Ammon's horn (tissue), 1 donor: ENCODE measurements at places on chromosomes 5 and 9.
A peak's percentile ranks its signal among the peaks of the same experiment; 100 is the strongest.

DNA sequence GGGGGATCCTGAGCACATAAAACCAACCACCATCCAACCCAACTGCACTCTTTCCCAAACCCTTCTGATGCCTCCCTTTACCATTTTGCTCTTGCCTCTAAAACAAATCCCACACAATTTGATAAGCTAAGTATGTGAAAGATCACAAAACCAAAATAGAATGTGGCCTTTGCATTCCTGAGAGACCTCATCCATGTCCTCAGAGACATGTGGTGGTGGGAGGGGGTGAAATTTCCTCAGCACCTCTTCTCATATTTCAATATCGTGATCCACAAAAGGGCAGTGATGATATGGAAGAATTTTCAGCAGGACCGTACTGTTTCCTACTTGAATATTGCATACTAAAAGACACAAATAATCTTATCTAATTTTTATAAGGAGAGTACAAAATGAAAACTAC, 423.3 kb downstream of the TLE1 start:
- DNase-seq, result no peak

DNA sequence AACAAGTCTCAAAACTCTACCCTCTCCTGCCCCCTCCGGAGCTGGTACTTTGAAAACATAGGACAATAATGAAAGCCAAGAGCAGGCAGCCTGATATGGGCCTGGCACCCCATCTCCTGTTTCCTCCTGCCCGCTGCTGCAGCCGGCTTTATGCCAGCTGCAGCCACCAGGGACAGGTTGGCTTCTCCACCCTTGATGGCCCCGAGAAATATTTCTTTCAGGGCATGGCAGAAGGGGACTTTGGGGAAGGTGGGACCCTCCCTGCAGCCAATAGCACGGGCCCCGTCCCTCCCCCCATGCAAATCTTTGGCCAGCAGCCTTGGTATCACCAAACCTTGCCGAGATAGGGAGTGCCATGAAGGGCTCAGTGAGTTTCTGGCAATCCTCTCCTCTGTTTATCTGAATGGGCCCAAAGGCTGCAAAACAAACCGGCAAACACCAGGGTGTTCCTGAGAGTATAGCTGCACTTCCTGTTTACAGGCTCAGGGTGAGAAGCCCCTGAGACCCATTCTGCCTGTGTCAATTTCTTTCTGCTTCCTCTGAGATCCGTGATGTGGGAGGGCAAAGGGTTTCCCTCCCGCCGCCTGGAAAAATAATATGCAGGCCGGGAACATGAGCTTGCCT, 73.4 kb upstream of the BOD1 start:
- DNase-seq, result no peak

- no peak for DNase-seq
These were observed 5.8 kb upstream of the PAIP2 start for GRCh38 chr5:139335811-139336210.

GRCh38 chr5:136018814-136019783, 9.7 kb upstream of the TGFBI start:
- DNase-seq, result no peak

DNA sequence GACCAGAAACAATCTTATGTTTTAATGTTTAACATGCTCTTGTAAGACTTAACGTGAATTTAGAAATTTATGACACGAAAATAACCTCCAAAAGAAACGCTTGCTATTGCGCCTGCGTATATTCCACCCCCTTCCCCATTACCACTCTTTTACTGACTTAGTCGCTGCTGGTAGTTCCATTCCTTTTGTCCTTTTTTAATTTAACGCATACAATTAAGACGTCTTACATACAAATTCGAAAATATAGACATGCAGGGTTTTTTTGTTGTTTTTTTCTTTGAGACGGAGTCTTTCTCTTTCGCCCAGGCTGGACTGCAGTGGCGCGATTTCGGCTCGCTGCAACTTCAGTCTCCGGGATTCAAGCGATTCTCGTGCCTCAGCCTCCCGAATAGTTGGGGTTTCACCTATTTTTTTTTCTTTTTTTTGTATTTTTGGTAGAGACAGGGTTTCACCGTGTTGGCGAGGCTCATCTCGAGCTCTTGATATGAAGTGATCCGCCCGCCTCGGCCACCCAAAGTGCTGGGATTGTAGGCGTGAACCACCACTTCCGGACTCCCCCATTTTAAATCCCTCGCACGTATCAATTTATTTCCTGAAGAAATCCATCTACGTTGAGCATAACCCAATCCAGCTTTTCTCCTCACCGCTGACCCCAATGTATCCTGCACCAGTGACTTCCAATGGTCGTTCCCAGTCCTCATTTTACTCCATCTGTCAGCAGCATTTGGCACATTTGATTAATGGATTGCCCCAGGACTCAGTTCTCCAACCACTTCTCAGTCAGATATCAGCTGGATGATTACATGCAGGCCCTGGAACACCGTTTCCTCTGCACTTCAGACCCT, 684 bp upstream of the MED7 start:
- peak; percentile 78 for DNase-seq

DNA sequence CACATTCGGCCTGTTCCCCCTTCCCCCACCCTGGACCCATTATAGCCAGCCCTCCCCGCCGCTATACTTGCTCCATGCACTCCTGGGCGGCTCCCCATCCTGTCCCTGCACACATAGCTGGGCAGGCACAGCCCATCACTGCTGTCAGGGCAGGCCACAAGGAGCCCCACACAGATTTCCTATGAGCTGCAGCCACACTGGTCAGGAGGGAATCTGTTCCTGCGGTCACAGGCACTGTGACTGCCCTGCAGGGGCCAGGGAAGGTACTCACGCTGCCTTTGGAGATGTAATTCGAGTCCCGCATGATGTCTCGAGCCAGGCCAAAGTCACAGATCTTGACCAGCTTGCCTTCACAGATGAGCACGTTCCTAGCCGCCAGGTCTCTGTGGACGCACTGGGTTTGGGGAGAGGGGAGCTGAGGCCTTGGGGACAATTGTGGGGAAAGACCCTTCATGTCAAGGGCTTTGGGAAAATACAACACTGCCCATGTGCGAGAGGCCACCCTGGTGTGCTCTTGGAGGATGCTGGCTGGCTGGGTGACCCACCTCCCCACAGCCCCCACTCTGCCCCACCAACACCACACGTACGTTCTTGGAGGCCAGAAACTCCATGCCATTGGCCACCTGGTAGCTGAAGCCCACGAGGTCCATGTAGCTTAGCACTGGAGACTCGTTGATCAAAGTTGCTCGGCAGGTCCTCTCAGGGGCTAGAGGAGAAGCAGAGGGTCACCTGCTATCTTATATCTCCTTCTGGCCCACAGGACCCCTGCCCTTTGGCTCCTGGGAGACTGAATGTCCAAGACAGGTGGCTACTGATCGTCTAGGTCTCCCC, 34.5 kb upstream of the CSF1R start:
- no peak for DNase-seq

DNA sequence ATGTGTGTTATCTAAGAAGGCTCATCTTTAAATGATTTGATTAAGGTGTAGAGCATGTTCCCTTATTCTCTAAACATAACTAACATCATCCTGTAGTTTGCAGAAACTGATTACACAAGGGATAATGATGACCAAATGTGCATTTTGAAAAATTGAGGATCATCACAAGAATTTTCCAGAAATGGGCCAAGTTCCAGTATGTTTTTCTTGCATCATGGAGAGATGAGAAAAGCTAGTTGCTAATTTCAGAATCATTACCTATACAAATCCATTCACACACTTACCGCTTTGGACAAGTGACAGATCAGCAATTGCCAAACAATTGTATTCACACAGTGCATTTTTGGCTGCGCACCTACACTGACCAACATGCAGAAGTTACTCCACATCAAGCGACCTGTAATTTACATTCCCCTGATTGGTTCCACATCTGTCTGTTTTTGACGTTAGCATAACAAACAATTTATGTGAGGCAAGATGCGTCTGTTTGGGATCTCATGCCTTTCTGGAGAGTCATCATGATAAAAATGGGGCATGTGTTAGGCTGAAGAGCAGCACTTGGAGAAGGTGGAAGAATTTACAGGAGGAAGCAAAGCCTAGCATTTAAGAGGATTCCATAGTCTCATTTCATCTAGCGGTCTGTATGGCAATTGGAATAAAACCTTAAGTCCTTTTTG, 2.8 kb upstream of the BNC2 start:
- DNase-seq, result no peak

DNA sequence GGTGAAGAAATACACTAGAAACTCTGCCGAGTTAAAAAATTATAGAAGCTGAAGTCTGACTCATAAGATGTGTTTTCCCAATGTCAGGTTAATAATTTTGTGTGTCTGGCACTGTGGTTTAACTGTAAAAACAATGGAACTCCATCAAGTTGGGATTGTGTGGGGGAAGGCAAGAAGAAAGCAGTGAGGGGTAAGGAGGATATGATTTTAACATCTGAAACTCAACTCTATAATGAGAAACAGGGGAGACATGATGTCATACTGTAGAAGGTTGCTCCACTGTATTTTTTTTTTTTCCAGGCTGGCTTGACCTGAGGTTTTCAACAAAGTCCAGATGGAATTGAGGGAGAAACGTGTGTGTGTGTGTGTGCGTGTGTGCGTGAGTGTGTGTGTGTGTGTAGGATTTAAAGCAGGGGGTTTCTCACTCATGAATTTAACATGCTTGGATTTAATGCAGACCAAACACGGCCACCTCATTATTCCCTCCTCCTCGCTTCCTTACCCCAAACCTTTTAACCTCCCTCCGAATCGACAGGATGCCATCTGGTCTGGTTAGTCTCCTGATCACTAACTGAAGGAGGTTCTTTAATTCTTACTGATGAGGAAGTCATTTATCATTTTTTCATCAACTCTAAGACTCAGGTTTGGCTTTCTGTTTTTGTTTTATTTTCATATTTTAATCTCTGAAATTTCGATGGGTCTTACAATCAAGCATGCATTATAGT, 140.2 kb upstream of the LPAR1 start:
- DNase-seq, result no peak

DNA sequence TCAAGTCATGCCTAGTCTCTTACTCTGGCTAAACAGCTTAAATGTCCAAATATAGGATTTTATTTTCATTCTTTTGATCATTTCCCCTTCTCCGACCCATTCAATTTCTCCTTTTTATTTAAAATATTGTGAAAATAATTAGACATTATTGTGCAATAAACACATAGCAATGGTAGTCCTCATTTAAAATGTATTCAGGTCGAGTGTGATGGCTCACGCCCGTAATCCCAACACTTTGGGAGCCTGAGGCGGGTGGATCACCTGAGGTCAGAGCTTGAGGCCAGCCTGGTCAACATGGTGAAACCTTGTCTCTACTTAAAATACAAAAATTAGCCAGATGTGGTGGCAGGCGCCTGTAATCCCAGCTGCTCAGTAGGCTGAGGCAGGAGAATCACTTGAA, 26.7 kb downstream of the ADAMTS6 start:
- no peak for DNase-seq

DNA sequence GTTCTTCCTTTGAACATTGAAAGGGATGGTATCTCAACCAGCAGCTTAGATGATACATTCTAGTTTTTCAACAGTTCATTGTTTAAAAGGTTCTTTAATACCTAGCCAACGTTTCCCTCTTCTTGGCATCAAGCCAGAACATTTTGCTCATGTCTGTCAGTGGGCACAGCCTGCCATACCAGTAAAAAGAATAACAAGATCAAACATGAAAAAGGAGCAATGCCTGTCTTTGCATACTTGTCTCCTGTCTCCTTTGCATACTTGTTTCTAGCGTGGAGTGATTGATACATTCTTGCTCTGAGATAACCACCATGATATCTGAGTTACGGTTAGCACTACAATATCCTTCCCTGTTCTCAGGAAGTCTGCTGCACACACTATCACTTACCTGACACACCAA, 248.6 kb upstream of the DAPK1 start:
- no peak for DNase-seq

DNA sequence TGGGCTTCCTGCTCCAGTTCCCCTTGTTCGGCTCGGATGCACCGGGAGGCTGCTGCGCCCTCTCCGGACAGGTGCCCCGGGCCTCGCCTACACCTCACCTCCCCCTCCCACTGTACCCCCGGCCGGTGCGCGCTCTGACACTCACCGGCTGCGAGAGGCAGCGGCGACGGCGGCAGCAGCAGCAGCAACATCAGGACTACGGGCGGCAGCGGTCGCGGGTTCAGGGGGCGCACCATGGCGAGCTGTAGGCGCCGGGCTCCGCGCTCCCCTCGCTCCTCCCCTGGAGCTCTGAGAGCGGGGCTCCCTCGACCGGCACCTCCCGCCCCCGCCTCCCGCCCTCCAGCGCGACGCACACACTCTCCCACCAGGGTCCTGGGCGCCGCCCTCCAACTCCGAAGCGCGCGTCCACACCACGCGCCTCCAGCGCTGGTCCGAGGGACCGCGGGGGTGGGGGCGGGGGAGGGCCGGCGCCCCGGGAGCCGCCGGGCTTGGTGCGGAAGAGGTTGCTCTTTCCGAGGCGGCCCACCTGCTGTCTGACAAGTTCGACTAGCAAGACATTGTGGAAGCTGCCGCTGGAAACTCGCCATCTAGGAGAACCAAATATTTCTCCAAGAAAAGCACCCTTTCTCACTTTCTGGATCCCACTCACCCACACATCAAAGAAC, at the start of gene GFRA3:
Gene GFRA3, minus strand, starts transcription at position 433 of the 665 bp plus-strand sequence. Its CDS starts 197 bp downstream, at position 236.
- no peak for DNase-seq

GRCh38 chr5:72057816-72058215, 49.5 kb upstream of the MAP1B start:
- no peak for DNase-seq

DNA sequence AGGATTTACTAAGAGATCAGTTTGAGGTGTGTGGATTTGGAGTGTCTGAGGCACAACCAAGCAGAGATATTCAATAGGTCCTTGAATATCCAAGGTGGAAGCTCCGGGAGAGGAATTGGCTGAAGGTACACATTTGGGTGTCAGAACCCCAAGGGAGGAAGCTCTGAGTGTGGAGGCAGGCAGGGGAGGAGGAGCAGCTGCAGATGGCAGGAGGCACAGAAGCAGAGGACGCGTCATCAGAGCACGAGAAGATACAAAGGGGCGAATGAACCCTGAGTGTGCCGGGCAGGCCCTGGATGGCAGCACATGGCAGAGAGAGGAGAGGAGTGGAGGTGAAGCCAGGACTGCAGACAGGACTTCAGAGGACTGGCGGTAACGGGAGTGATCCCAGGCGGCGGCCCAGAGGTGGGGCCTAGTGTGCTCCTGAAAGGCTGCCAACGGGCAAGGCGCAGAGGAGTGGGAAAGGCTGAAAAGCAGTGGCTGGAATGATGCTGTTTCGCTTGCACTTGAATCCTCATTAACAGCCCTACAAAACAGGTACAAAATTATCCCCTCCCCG, 179.8 kb downstream of the FANCC start:
- no peak for DNase-seq

DNA sequence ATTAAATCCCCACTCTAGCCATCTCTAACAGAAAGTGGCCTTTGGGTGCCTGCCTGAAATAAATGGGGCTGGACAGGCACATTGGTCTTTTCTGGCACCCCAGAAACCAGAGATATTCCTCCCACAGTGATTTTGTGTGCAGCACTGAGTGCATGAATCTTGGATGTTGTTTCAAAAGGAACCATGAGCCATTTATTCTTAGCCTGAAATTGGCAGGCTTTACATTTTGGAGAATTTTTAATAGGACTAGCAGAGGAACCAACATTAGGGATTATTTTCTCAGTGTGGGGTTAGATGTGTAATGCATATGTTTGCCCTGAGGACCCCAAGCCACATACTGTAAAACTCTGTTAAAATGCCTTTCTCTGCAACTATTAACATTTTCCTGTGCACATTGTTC, 451.3 kb downstream of the NFIB start:
- no peak for DNase-seq

GRCh38 chr5:64814073-64814472, 45.3 kb downstream of the CWC27 start:
- no peak for DNase-seq

GRCh38 chr9:37966412-37967013, 62.6 kb upstream of the SLC25A51 start:
- DNase-seq, result no peak

GRCh38 chr5:67538855-67539506, 342.4 kb upstream of the CD180 start:
- DNase-seq, result no peak

GRCh38 chr5:177085985-177086653, 596 bp upstream of the FGFR4 start:
- no peak for DNase-seq
